ENCODE measurements at places on chromosomes 1 and 21.

DNA sequence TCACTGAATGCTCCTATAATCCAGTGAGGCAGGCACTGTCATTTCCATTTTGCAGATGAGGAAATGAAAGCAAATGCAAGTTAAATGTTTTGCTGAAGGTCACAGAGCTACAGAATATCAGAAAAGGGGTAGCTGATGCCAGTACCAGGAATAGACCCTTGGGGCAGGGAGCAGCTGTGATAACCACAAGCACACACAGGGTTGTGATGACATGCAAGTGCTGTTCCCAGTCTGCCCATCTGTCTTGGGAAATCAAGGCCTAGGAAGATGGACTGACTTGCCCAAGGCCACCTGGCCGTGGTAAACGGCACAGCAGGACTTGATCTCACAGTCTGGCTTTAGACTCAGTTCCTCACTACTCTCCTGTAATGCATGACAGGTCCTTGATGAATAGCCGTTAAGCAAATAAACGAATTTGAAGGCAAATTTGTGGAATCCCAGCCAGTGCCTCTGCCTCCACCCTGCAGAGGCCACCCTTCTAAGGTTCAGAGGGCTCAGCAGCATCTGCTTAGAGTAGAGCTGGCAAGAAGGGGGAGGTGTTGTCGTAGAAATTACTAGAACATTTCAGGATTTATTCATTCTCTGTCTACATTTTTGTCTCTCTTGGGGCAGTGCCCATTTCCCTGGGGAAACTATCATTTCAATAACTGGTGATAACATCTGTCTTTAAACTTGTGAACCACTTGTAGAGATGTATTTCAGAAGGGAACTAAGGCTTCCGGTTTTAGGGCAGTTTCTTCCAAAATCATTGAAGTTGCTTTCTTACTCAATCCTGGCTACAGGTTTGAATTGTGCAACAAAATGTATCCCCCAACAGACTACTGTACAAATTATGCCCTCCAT is 53.2 kb upstream of the MRPS6 start:
- no peak for DNase-seq

DNA sequence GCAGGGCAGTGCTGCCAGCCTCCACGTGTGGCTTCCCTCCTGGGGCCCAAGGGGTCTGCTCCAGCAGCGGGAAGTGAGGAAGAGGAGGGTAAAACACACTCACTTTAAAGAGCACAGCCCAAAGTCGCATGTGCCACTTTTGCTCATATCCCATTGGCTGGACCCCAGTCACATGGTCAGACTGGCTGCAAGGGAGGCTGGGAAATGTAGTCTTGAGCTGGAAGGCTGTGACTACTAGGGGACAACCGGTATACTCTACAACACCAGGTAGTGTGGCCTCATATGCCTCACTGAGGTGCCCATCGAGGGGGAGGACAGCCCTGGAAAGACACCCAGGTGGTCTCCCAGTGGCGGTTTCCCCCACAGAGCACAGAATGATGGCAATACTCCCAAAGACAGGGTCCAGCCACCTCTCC is 45.2 kb downstream of the CAMK2N1 start:
- peak; percentile 25 for DNase-seq

DNA sequence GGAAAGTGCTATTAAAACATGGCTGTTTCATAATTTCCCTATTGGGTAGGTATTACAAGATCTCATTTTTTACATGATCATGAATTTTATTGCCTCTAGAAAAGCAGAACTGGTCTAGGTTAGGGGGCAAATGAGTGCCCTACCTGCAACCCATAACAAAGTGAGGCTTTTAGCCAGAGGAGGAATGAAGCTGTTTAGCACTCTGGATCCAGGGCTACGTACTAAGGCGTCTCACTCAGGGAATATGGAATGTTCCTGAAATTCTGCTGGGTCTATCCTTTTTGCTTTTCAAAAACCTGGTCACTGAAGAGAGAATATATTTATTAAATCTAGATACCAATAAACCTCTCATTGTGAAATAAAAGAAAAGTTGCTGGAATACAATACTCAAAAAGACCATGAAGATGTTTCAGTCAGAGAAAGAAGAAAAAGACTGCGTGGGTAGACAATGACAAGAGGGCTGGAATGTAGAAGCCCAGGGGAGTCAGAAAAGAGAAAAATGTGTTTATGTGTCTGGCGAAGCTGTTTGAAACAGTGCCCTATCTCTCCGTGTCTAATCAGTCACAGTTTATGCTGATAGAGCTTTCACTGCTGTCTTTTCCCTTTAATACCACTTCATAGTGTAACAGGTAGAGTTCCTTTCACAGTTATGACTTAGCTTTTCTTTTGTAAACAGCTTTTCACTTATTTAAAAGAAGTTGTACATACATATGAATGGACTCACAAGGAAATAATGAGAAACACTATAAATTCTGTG is 25.0 kb upstream of the SYDE2 start:
- no peak for DNase-seq

DNA sequence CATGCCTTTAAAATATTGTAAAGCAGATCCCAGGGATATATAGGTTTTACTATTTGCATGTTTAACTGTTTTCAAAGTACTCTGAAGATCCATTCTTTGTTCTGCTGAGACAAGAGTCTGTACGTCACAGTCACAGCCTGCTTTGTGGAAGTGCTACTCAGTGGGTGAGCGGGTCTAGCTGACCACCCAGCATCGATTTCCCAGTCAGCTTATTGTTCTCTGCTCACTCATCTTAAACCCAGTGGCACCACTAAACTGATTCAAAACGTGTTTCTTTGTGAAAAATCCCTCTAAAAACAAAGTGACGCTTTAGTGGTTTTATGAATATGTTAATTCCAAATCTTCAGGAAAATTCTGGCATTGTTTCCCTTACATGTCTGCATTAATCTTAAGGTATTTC is 12.4 kb downstream of the PLPP3 start:
- no peak for DNase-seq

GRCh38 chr1:206809504-206810084 is 37.3 kb upstream of the IL10 start:
- no peak for DNase-seq

DNA sequence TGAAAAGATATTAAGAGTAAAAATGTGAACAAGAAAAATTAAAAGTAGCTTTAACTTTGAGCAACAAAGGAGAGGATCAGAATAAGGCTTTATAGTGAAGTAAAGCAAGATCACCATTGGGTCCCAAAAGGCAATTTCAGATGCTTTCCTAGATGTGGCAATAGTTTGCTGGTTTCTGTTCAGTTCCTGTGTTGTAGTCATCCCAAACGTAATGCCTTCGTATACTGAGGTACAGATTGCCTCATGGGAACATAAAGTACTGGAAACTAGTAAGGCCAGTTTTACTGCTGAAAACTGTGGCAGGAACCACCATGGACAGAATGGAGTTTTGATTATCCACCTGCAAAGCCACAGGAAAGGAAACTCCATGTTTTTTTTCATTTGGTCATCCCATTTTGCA is 283.5 kb upstream of the SGIP1 start:
- no peak for DNase-seq

GRCh38 chr1:108000620-108001111 is 35.7 kb upstream of the VAV3 start:
- no peak for DNase-seq

GRCh38 chr1:208007319-208007937 is 96.5 kb upstream of the CD34 start:
- DNase-seq, result no peak

- no peak for DNase-seq
Observed at GRCh38 chr1:74637296-74637695, 36.3 kb downstream of the ERICH3 start.

- DNase-seq, result no peak
Observed at GRCh38 chr1:42937141-42937696, 21.4 kb downstream of the SLC2A1 start.

DNA sequence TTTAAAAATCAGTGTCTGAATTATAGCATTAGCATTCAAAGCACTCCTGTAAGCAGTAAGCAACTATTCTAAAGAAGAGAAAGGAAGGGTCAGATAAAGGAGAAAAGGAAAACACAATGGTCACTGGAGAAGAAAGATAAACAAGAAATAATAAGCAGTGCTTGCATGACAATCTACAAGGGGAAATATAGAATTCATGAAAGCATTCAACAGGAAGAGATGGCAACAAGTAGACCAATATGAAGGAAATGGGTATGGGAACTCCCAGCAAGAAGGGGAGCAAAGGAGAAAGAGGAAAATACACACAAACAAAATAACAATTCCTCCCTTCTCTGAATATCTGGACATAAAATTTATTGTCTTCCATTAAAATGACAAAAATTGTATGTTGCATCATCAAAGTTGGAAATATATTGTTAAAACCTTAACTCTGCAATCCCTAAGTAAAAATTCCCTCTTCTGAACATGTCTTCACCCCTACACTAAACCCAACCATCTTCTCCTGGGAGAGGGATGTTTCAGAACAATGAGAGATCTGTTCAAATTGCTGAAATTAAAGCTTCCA is 206.3 kb upstream of the SAMSN1 start:
- DNase-seq, result no peak

DNA sequence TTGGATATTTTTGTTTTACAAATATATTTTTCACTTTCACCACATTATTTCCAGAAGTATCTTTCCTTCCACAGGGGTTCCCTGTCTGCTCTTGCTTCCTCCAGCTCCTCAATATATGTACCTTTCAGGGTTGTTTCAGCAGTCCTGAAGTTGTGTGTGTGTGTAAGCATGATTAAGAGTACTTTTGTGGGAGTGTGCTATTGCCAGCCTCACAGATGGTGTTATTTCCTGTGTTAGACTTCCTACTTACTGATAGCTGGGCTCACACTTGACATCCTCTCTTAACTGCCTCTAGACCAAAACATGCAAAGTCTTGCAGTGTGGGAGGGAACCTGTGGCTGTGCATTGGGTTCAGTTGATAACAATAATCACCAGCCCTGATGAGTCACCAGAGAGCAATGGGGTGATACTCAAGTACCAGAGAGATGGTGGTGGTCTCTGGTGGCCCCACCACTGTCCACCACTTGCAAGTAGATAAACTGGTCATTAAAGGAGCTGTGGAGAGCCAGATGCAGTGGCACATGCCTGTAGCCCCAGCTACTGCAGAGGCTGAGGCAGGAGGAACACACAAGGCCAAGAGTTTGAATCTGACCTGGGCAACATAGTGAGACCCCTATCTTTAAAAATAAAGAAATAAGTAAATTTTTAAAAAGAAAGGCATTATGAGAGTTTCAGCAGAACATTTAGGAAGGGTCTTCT is 126.7 kb downstream of the NR5A2 start:
- no peak for DNase-seq

DNA sequence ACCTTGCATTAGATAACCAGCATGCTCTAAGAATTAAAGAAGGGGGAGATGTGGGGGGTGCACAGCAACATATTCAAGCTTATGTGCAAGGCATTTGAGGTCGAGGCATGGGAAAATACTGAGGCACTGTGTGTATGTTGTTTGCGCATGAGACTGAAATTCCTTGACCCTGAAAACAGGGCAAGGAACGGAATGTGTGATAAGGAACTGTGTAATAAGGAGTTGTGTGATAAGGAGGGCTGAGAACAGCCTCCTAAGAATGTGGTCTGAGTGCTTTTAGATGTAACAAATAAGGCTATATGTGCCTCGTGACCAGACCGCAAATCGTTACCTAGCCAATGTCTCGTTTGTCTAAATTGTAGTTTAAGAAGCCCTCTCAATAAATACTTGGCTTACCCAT is 26.5 kb upstream of the ITLN1 start:
- no peak for DNase-seq

DNA sequence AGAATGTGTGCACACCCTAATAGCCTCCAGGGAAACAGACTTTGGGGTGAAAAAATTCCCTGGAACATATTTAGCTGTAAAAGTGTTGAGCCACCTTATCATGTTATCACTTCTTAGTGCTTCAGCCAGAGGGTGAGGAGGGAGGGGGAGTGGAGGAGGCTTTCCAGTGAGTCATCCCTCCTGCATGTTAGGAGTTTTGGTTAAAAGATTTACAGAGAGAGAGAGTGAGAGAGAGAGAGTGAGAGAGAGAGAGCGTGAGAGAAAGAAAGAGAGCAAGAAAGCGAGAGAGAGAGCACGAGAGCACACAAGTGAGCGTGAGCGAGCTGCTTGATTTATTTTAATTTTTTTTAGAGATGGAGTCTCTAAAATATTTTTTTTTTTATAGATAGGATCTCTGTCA is 13.5 kb upstream of the CACNA1E start:
- no peak for DNase-seq

DNA sequence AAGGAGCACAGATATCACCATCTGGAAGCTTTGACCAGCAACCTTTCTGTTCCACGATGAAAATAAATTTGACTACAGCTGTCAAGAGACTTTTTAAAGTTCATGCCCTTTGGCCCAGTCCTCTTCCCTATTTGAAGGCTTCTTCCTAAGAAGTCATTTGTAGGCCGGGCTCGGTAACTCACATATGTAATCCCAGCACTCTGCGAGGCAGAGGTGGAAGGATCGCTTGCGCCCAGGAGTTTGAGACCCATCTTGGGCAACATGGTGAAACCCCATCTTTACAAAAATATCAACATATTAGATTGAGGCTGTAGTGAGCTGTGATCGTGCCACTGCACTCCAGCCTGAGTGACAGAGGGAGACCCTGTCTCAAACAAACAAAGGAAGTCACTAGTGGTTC is 58.3 kb upstream of the IFFO2 start:
- DNase-seq, result no peak

- no peak for DNase-seq
Observed at GRCh38 chr21:26067836-26068594, 102.6 kb downstream of the APP start.

DNA sequence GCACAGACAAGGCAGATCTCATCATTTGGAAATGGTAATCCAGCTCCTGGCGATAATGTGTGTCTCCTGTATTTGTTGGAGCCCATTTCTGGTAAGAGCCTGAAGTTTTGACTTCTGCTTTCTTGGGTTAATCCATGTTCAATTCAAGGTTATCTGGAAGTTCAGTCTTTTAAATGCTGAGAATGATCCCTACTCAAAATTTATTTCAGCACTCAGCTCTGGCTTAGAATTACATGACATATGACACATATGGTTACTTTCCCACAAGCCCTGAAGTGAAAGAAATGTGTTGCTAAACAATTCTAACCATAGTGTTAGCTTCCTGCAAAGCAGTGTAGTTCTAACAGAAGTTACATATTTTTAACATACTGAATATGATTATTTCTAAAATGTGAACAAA is 2.7 kb downstream of the PTGFR start:
- no peak for DNase-seq
